Stimulated activated CD8-positive, alpha-beta memory T cell treated with anti-CD3 and anti-CD28 coated beads, Interleukin-4, amount 100 ng/mL, for 4 hours (primary cell): ENCODE measurements at places on chromosomes 6 and 20.

GRCh38 chr20:20130399-20130798 is 78.1 kb downstream of the CFAP61 start:
- DNase-seq, result no peak

- no peak for DNase-seq
Observed at GRCh38 chr6:47221565-47221964, 88.1 kb downstream of the TNFRSF21 start.

DNA sequence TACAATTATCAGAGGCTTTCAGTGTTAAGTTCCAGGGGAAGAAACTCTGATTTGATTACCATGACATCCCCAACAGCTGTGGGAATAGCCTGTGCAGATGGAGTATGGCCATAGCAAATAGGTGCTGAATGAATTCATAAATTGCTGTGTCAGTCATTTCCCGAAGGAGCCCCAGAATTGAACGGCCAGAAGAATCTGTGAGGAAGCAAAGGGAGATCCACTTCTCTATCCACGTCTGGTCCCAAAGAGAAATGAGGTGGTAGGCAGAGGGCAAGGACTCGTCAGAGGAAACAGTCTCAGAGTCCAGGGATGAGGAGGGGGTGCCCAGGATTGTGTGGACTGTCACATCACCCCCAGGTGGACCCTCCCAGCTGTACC is 3.1 kb upstream of the TAF8 start:
- no peak for DNase-seq

DNA sequence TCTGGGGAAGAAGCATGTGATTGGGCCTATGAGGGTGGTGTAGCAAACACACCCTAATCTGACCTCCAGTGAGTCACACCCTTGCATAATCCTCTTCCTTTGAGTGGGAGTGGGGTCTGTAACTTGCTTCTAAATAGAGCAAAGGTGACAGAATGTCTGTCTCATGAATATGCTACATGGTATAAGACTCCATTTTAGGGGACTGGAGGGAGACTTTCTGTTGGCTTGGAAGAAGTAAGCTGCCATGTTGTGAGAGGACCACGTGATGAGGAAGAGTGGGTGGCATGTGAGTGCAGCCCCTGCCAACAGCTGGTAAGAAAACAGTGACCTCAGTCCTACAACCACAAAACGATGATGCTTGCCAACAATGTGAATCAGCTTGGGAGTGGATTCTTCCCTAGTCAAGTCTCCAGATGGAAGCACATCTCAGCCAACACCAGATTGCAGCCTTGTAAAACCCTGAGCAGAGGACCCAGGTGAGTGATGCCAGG is 3.7 kb downstream of the AK9 start:
- no peak for DNase-seq
